Activated T-cell treated with anti-CD3 and anti-CD28 coated beads, Interleukin-2, amount 50 U/mL, for 4 hours (primary cell): ENCODE measurements at places on chromosomes 13 and 19. TPM values are rescaled to one million over a fixed set of nuclear protein-coding genes. Genes with fewer than 3 reads are reported as not detected.

DNA sequence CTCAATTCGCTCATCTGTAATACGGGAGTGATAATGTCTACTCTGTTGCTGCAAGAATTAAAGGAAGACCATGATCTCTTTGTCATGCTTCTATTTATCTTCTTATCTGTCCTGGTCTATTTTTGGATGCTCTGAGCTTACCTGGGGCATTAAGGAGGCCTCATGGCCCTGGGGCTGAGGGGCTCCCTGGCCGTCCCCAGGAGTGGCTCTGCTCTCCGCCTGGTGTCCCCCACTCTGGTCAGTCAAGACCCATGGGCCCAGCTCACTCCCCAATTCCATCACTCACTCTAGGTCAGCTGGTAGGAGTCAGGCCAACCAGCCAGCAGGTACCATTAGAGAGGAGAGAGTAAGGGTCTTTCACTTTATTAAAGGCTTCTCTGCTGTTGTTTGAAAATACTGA lies 1.1 kb upstream of the CHST8 start:
- DNase-seq = no peak

GRCh38 chr13:77222000-77222690 lies 104.7 kb downstream of the MYCBP2 start:
- DNase-seq = no peak

ZNF208 gene
- 2.8 TPM for total RNA-seq

DNA sequence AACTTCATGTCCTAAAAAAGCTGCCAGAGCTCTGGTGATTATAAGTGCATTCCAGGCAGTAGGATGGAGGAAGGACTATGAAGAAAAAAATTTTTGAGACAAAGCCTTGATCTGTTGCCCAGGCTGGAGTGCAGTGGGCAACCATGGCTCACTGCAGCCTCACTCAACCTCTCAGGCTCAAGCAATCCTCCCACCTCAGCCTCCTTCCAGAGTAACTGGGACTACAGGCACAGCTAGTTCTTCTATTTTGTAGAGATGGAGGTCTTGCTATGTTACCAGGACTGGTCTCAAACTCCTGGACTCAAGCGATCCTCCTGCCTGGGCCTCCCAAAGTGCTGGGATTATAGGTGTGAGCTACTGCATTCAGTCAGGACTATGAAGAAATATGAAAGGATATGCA lies 161.2 kb downstream of the IRS2 start:
- no peak for DNase-seq

GRCh38 chr19:35109395-35110112 lies 6.1 kb upstream of the FXYD3 start:
- DNase-seq = no peak

DNA sequence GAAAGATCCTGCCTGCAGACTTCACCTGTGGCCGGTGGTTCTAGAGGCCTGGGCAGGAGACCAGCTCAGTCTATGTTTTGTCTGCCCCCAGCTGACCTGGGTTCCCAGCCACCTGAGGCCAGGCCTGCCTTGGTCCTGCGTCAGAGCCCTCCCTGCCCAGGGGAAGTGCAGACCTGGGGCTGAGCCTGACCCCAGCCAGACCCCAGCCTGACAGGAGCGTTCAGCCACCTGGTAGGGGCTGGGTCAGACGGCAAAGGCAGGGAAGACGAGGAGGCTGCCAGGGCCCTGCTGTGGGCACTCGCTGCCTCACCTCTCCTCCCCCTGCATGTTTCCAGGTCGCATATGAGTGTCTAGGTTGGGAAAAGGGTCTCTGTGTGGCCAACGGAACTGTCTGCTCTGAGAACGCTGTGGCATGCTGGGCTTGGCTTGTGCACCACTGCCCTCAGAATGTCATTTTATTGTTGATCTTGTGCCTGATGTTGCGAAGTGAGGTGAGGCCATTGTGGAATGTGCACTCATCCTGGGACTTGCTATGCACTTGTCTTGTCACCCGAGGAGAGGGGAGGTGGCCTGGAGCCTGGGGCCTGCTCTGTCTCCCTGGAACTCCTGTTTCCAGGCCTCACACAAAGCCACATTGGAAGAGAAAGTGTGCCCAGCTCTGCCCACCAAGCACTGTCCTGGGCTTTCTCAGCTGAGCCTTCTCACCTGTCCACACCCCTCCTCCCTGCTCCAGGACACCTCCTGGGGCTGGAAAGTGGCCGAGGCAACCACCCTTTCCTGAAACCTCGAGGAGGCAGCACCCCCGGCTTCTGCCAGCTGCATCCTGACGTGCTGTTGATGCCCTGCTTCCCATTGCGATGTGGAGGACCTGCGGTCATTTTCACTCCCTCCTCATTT lies 15.2 kb upstream of the MCF2L start:
- DNase-seq = no peak

DNA sequence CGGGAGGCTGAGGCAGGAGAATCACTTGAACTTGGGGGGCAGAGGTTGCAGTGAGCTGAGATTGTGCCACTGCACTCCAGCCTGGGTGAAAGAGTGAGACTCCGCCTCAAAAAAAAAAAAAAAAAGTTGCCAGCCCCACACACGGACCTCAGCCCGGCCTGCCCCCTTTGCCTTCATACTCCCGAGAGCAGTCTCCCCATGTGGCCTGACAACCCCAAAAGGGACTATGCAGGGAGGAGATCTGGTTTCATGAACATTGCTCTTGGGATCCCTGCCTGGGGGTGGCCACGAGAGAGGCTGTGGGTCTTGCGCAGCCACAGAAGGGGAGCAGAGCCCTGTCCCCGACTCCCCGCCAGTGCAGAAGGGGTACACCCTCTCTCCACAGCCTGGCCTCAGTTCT lies 30.9 kb upstream of the ADGRE5 start:
- no peak for DNase-seq

GRCh38 chr13:51637852-51638215 lies 53.6 kb downstream of the WDFY2 start:
- no peak for DNase-seq

CLC gene
- total RNA-seq = 1.2 TPM

DNA sequence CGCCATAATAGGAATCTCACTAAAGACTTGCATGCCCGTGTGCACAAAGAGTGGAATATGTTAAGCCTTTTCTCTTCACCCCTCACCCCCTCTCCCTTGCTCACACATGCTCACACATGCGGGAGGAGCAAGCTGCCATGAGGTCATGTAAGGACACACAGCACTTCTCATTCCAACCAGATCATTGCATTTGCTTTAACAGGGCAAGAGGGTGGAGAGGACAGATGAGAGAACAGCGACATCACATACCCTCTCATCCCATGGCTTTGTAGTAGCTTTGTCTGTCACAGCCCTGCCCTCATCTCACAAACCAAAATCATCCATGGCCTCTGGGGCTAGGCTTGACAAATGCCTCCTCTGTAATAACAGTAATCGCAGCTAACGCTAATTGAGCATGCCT lies 145.6 kb upstream of the FRY start:
- DNase-seq = no peak

- DNase-seq = no peak
Measured at GRCh38 chr13:20241593-20241992, 9.5 kb upstream of the GJB6 start.

EFNA2 gene
- not detected for total RNA-seq
